Progenitor cell of endocrine pancreas (in vitro differentiated cells): ENCODE measurements at places on chromosomes 16 and 17.

- no peak for DNase-seq
Observed at GRCh38 chr16:31177136-31177535, 2.8 kb upstream of the FUS start.

DNA sequence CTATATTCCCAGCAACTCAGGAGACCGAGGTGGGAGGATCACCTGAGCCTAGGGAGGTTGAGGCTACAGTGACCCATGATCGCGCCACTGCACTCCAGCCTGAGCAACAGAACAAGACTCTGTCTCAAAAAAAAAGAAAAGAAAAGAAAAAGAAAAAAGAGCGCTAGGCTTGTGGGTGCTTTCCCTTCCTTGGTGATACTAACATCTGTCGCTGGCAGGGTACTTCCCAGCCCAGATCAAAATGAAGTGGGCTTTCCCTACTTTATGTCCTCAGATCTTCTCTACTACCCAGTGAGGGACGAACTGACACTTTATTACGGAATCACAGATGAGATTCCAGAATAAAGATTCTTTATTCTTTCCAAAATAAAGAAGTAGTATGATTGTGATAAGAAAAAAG is 103.8 kb upstream of the NOL11 start:
- no peak for DNase-seq

- no peak for DNase-seq
Observed at GRCh38 chr17:250487-251300, 69.2 kb upstream of the DOC2B start.

GRCh38 chr17:80765241-80765961 is 220.8 kb downstream of the RPTOR start:
- DNase-seq: no peak

- no peak for DNase-seq
Observed at GRCh38 chr17:19457046-19457445, 46.0 kb downstream of the RNF112 start.

DNA sequence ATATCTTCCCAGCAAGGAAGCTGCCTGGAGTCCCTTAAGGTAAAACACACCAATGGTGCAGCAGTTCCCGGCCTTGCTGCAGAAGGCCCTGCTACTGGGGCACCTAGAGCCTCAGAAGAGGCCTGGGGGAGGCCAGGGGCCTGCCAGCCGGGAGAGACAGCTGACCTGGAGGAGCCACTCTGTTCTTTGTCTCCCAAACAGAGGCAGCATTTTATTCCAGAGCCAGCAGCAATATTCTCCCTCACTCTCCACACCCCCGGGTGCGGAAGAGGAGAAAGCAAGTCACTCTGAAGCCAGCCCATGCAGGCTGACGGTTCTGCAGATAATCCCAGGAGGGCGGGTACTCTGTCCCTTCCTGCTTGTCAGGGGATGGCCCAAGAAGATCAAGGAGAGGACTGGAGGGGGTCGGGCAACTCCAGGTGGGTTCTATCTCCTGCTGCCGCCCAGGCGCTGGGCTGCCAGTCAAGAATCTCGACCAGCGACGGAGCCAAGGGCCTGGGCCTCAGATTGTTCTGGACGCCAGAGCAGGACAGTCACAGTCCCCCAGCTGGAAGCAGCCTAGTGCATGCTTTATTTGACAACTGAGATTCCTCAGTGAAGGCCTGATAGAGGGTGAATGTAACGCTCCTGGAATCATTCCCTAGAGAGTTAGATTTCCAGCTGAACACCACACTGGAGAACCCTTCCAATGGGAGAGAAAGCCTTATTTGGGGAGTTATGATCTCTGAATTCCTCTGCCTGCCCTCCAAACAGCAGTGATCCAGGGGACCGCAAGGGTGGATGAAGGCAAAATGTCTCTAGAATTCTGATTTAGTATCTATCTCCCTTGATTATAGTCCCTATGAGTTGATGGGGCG is 1.1 kb upstream of the KIFC3 start:
- DNase-seq: no peak

DNA sequence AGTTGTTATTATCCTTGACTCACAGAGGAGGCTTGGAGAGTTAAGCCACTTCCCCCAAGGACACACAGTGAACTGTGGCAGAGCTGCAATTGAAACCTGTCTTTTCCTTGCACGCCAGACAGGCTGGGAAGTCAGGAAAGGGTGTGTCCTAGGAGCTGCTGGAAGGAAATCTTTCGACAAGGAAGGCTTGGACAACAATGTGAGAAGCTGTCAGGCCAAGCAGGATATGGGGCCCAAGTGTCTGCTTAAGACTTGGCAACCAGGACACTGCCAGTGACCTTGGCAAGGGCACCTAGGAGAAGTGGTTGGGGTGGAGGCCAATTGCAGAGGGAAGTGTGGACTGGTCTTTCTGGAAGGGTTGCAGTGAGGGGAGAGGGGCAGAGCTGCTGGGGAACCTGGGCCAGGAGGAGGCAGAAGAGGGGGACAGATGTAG is 2.1 kb upstream of the CAMKK1 start:
- DNase-seq: no peak

- DNase-seq: no peak
Observed at GRCh38 chr17:16080366-16080765, 80.7 kb downstream of the TTC19 start.

DNA sequence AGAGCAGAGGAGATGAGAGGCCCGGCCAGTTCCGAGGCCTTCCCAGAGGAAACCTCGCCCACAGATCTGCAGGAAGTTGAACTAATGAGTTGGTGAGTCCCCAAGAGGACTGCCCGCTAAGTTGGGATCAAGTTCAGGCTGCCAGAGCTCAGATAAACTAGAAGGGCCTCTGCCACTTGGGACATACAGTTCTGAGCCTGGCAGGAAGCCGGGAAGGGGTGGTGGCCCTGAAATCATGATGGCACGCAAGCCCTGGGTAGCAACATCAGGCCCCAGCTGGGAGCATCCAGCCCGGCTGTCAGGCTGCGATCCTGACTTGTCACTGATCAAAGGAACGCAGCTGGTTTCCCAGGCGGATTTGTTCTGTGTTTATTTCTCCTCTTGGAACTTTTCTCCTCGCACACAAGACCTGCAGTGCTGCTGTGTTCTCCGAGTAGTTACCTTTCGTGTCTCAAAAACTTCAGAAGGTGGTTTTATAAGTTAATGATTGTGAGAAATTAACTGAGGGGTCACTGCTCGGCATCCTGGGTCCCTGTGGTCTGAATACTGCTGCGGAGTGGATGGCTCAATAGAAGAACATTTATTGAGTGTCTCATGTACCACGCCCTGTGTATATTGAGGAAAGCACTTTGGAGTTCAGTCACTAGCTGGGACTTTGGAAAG is 8.0 kb upstream of the WFDC1 start:
- DNase-seq: no peak

GRCh38 chr16:69906838-69907401 is 44.2 kb upstream of the CLEC18A start:
- no peak for DNase-seq

DNA sequence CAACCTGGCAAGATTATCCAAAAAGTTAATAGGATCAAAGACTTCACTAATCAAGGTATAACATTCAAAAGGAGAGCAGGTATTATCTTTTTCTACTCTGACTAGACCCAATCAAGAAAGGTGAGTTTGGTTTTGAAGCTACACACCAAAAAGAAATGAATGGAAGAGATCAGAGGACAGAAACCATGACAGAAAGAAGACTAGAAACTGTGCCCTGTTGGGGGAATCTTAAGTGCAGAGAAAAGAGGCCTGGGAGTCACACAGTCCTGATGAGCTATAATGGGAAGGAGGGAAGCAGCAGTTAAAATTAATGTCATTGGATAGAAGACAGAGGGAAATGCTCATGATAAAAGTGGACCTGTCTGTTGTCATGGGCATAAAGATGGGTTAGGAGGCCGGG is 17.3 kb downstream of the ZZEF1 start:
- no peak for DNase-seq

- DNase-seq: no peak
Observed at GRCh38 chr16:87172632-87173031, 144.6 kb downstream of the C16orf95 start.

- no peak for DNase-seq
Observed at GRCh38 chr16:17392857-17393692, 77.7 kb downstream of the XYLT1 start.

DNA sequence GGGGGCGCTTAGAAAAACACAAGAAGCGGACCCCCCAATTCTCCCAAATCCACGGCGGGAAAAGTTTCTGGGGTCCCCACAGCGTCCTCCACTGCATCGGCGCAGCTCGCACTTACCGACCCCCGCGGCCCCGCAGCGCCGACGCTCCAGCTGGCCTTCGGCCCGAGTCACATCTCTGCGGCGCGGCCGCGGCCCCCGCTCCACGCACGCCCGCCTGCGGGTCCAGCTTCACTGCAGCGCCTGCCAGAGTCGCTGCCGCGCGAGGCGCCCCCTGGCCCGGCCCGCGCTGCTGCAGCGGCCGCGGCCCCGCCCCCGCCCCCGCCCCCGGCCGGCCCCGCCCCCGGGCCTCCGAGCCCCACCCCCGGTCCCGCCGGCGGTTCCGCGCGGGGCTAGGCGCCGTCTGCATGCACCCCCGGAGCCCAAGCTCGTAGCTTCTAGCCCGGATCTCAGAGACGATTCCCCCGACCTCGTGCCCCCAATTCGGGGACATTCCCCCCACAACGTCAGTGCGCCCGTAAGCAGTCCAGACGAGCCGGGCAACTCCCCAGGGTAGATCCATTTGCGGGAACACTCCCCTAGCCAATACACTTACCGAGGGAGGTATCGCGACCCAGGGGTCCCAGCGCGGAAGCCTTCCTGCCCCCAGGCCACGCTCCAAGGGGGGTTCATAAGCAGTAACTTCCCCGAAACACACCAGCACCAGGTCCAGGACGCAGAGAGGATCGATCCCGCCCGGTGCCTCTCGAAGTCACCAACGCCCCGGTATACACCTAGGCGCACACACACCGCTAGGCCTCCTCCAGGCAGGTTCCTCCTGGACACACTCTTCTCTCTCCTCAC is at the start of gene GPRC5B:
GPRC5B (minus strand) TSS at position 238 of the 840 bp plus-strand sequence. CDS start 12,003 bp downstream, outside the sequence.
- peak; percentile 48 for DNase-seq

DNA sequence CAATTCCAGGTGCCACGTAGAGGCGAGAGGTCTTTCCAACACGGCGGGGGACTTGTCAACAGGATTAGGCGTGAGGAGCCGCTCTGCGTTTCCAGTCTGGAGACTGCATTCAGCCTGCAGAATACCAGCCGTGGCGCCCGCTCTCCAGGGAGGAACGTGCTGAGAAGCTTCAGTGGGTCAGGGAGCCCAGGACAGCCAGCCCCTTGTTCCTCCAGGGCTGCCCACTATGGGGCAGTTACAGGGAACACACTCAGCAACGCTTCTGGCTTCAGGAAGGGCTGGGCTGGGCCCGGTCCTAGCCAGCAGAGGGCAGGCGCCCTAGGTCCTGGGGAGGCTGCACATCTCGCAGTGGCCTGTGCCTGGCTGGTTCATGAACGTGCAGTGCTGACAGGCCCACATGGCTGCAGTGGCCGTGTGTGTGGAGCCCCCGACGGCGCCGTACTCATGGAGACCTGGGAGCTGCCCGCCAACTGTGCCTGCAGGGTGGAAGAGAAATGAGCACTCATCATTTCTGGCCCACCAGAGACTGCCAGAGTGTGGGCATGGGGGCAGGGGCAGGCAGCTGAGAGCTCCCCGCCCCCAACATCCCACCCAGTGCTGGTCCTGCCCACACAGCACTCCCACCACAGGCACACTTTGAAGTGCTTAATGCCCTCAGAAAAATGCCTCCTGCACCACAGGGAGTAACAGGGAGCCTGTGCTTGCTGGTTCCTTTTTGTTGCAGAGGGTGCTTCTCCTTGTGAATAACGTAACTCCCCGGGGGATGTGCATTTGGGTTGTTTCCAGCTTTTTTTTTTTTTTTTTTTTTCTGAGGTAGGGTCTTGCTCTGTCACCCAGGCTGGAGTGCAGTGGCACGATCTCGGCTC is 7.0 kb upstream of the FAAP100 start:
- DNase-seq: no peak

GRCh38 chr17:8038954-8039610 is at the start of gene ALOX15B:
TSS of gene ALOX15B (plus strand) at chr17:8039059. CDS start at chr17:8039156, 97 bp downstream.
- DNase-seq: no peak

GRCh38 chr17:47966079-47966519 is 4.8 kb upstream of the CDK5RAP3 start:
- no peak for DNase-seq

DNA sequence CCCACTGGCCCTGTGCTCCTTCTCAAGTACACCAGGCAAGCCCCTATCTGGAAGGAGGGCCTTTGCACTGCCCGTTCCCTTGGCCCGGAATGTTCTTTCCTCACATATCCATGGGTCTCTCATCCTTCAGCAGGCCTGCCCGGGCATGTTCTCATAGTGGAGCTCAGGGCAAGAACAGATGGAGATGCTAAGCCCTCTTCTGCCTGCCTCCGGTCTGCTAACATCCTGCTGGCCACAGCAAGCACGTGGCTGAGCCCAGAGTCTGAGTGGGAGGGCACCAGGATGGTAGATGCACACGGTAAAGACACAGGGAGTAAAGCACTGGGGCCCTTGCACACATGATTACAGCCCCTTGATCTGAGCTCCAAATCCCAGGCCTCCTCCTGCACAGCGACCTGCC is 19.8 kb upstream of the ANKRD40CL start:
- DNase-seq: no peak

DNA sequence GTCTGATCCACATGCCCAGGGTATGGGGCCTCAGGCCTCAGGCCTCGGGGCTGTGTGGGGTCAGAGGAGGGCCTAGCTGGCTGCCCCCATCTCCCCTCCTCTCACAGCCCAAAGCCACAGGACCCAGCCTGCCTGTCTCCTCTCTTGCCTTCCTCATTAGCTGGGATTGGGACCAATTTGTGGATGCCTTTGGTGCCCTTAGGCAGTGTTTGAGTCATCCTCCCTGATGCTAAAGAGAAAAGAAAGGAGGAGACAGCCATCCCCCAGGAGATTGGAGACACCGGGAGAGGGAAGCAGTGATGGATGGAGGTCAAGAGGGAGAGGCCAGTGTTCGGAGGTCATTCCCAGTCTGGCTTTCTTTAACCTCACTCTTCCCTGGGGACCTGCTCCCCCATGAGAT is 23.3 kb upstream of the NOG start:
- no peak for DNase-seq

- no peak for DNase-seq
Observed at GRCh38 chr16:10741844-10742243, 1.8 kb upstream of the NUBP1 start.

- no peak for DNase-seq
Observed at GRCh38 chr17:34237458-34237857, 17.6 kb upstream of the CCL2 start.

GRCh38 chr16:88379694-88380040 is 3.1 kb upstream of the ZNF469 start:
- no peak for DNase-seq

DNA sequence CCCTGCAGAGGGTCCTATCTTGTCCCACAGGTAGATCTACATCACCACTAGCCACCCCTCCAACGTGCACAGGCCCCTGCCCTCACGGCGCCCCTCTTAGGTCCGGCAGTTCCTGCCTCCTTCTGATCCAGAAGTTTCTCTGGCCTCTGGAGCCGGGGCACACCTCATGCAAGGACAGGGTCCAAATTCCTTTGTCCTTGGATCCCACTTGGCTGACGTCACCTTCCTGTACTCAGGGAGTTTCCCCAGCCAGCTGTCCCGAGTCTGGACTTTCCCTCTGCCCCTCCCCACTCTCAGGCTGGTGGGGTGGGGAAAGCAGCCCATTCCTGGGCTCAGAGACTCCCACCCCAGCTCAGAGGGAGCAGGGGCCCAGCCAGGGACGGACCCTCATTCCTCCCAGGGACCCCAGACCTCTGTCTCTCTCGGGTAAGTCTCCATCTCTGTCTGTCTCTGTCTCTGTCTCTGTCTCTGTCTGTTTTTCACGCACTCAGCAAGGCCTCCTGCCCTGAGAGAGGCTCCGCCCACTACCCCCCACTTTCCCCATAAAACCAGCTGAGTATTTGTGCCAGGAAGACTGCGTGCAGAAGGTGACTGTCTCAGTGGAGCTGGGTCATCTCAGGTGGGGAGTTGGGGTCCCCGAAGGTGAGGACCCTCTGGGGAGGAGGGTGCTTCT is at the start of gene IL32:
IL32 (plus strand) TSS at position 572 of the 673 bp plus-strand sequence. CDS start 172 bp downstream, outside the sequence.
- DNase-seq: no peak

- DNase-seq: no peak
Observed at GRCh38 chr16:83971165-83972130, 3.4 kb downstream of the NECAB2 start.
